ENCODE measurements at places on chromosomes 1 and 21.
A peak's percentile ranks its signal among the peaks of the same experiment; 100 is the strongest.

GRCh38 chr1:14835725-14836124 lies 237.2 kb downstream of the KAZN start:
- no peak for DNase-seq

DNA sequence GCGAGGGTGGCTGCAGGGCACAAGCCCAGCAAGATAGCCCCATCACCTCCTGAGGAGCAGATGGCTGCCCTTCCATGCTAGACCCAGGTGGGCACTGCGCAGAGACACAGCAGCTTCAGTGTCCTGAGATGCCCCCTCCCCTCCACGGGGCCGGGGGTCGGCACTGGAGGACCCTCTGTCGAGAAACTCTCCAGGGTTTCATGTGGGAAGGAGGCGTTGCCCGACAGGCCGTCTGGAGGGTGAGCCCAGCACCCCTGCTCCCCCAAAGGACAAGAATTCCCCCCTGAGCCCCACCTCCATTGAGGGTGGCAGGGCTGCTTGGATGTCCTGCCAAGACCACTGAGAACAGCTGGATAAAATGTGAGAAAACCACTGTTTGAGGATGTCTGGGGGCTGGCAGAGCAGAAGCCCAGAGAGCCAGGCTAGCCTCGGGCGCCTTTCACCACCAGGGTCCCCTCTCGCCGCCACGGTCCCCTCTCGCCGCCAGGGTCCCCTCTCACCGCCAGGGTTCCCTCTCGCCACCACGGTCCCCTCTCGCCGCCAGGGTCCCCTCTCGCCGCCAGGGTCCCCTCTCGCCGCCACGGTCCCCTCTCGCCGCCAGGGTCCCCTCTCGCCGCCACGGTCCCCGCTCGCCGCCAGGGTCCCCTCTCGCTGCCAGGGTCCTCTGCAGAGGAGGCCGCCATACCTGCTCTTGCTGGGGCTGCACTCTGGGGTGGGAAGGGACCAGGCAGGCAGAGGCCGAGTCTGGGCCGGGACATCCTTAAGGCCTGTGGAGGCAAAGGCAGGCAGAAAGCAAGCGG lies 44.2 kb downstream of the SLC19A1 start:
- no peak for DNase-seq

GRCh38 chr1:229862017-229862774 lies 204.8 kb upstream of the GALNT2 start:
- no peak for DNase-seq

- DNase-seq: no peak
These were observed 119.6 kb upstream of the CD34 start for GRCh38 chr1:208030288-208031091.

- DNase-seq: no peak
These were observed 8.1 kb downstream of the ARF1 start for GRCh38 chr1:228090613-228091081.

GRCh38 chr1:156489166-156489934 lies 11.2 kb downstream of the MEF2D start:
- peak; percentile 60 for DNase-seq

- no peak for DNase-seq
These were observed 50.9 kb downstream of the PRDM15 start for GRCh38 chr21:41827951-41828883.

DNA sequence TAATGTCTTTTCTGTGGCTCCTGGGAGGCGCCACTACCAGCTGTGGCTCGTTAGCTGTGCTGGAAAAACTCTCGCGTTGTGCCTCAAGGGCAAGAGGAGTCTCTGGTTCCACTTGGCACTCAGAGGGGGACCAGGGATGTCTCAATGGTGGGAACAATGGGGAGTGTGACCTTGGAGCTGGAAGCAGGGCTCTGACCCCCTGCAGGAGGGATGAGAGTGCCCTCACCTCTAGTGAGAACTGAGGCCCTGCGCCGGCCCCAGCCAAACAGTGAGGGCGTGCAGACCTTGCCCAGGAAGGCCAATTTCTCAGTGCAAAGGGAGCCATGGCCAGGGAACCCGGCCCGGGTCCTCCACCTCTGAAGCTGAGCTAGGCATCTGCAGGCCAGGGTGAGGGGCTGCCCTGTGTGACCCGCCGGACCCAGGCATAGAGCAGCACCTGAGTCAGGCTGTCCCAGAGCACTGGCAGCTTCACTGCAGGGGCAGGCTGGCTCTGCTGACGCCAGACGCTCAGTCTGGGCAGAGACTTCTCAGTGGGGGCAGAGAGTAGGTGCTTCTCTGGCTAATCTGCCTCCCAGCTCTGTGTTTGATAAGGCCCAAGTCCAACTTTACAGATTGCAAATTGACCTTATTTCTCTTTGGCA lies 1.8 kb downstream of the RD3 start:
- DNase-seq: no peak

DNA sequence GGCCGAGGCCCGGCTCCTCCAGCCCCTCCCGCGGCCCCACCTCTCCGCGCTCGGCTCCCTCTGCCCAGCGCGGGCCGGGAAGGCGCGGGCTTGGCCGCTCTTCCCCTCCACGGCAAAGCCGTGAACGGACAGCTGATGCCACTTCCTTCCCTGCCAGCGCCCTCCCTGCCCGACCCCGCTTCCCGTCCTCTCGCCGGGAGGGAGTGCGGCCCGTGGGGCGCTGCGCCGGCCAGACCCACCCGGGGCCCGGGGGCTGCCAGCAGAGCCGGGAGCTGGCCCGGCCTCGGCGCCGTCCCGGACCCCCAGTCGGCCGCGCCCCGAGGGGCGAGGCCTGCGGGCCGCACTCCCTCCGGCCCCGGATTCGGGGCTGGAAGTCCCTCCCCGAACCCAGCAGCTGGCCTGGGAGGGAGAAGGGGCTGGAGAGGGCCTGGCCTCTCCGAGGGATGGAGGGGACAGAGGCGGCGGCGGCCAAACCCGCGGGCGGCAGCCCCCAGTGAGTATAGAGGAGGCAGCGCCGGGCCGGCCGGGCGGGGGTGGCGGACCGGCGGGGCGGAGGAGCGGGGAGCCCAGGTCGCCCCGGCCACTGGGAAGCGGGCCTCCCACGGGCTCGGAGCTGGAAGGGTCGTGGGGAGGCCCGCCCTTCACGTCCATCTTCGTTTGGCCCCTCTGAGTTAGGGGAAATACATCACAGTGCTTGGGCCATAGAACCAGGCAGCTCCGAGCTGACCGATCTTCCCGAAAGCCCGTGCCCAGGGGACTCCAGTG lies at the start of gene KIAA1614:
KIAA1614 (plus strand) TSS at position 97 of the 765 bp plus-strand sequence; CDS start at position 444, 347 bp downstream.
- no peak for DNase-seq

DNA sequence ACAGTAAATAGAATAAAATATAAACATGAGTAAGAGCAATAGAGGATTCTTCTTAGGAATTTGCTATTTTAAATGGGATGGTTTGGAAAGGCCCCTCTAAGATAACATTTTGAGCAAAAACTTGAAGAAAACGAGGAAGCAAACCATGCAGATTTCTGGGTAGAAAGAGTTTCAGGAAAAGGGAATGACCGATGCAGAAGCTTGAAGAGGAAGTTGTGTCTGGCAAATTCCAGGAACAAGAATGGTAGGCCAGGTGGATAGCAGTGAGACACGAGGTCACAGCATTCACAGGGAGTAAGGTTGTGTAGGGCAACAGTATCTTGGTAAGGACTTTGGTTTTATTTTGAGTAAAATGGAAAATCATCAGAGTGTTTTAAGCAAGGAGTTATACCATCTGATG lies 108.9 kb downstream of the PEX14 start:
- DNase-seq: no peak

DNA sequence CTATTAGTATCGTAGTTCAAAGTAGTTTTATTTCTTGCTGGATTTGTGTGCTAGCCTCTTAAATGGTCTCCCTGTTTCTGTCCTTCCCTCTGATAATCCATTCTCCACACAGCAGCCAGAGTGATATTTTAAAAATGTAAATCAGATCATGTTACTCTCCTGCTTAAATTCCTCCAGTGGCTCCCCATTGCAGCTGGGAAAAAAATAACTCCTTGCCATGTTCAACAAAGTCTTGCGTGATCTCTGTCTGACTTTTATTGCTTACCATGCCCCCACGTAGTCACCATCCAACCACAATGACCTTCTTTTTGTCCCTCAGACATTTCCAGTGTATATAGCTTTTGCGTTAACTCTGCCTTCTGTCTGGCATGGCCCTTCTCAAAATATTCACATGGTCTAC lies 178.8 kb downstream of the FGGY start:
- DNase-seq: no peak

DNA sequence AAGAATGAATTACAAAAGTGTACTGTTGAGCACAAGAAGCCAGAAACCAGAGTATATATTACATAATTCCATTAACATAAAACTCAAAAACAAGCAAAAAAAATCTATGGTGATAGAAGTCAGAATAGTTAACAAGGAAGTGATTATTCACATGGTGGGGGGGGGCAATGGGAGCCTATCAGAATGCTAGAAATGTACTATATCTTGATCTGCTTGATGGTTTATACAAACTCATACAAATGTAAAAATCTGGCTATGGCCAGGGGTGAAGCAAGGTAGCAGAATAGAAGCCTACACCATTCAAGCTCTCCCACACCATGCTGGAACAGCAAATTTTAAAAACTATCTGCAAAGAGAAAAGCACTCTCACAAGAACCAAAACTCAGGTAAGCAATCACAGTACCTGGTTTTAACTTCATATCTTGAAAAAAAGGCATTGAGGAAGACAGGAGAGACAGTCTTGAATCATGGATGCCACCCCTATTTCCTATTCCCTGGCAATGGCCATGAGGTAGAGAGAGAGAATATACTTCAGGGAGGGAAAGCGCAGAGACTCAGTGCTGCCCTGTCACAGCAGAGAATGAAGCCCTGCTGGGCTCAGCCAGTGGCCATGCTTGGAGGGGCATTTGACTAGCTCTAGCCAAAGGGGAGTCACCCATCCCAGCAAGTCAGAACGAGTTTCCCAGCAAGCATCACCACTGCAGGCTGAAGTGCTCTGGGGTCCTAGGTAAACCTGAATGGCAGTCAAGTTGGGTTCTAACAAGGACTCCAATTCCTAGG lies 73.8 kb downstream of the CDC42BPA start:
- DNase-seq: no peak

- no peak for DNase-seq
These were observed 162.2 kb downstream of the PLXNA2 start for GRCh38 chr1:208081972-208082371.

DNA sequence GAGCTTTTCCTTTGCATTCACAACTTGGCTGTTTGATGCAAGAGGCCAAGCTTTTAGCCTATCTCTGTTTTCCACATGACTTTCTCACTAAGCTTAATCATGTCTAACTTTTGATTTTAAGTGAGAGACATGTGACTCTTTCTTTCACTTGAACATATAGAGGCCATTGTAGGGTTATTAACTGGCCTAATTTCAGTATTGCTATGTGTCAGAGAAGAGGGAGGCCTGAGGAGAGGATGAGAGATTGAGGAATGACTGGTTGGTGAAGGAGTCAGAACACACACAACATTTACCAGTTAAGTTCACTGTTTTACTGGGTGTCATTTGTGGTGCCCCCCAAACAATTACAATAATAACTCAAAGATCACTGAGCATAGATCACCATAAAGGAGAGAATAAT lies 193.5 kb downstream of the CYYR1 start:
- DNase-seq: no peak

DNA sequence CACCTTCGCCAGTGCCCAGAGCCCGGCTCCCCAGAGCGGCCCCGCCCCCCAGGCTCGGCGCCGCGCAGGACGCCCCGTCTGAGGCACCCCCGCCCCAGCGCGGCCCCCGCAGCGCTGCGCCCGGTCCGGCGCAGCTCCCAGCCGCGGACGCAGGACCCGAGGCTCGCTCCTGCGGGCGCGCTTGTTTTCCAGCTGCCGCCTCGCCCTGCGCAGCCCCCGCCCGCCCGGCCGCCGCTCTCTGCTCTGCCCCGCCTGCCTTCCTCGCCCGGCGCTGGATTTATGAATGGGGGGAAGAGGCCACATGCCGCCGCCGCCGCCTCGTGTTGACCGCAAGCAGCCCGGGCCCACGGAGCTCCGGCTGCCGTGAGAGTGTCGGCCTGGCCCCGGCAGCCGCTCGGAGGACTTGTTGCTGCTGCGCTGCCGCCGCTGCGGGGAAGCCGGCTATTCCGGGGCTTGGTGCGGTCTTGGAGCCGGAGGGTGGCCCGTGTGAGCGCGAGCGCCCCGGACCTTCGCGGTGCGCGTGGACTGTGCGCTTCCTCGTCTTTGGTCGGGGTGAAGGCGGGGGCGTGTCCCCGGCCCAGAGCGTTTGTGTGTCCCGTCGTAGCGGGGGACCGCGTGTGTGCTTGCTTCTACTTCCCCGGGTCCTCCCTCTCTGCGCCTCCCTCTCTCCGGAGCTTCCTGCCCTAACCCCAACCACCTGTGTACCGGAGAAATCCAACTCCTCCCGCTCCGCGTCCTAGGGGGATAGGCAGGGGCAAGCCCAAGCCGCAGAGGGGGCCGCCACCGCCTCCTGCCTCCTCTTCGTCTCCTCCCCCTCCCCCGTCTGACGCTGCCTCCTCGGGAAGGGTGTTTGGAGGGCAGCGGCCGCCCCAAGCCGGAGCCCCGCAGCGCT lies 736 bp downstream of the KCNC4 start:
- DNase-seq: peak; percentile 24

Measured in stimulated activated CD8-positive, alpha-beta memory T cell treated with anti-CD3 and anti-CD28 coated beads, Interleukin-7, amount 100 ng/mL, for 4 hours (primary cell).